ENCODE measurements at places on chromosomes 4 and X.

- no peak for DNase-seq
Measured at GRCh38 chrX:40938423-40938822, 146.8 kb upstream of the USP9X start.

- no peak for DNase-seq
Measured at GRCh38 chrX:74779175-74779574, 146.1 kb downstream of the NEXMIF start.

DNA sequence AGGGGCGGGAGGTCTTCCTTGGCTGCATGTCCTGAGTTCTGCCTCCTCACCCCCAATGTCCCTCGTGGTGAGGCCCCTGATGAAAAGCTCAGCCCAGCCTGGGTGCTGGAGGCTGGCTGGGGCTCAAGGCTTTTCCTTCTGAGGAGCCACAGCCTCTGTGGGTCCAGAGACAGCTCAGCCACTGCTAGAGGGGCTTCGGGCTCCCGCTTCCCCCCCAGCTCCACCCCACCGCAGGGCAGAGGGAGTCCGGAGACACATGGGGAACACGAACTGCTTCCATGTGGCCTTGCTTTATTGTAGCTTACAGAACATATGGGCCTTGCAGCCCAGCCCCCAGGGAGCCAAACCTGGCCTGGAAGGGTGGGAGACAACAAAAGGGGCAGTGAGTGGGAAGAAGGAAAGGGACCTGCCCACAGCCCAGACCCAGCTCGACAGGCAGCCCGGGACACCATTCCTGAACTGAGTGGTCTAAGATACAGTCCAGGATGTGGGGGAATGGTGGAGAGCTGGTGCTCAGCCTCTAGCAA lies 89.9 kb upstream of the NKX1-1 start:
- DNase-seq, result no peak

DNA sequence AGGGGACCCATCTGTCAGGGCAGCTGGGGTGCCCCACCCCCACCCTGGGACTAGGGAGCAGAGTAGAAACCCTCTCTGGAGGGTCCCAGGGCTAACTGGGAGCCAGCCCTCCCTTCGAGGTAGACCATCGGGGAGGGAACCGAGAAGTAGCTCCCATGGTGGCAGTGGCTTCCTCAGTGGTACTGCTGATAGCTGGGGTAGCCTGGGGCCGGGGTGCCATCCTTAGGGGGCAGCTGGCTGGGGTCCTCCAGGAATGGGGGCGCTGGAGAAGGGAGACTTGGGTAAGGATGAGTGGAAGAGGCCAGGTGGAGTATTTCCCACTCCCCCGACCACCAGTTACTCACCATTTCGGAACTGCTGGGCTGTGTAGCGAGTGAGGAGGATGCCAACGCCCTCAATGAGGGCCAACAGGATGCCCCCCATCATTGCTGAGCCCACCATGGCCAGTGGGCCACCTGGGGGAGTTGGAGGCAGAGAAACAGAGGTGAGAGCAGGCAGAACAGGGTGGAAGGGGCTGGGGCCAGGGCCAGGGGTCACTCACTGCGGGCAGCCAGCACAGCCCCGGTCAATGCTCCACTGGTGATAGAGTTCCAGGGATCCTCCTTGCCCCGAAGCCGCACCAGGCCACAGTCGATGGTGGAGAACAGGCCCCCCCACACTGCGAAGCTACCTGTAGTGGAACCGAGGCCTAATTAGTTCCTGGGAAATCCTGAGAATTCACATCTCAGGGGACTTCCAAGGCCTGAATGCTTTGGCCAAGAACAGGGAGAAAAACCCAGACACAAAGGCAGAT lies 3.8 kb downstream of the TIMM17B start:
- DNase-seq, result no peak

DNA sequence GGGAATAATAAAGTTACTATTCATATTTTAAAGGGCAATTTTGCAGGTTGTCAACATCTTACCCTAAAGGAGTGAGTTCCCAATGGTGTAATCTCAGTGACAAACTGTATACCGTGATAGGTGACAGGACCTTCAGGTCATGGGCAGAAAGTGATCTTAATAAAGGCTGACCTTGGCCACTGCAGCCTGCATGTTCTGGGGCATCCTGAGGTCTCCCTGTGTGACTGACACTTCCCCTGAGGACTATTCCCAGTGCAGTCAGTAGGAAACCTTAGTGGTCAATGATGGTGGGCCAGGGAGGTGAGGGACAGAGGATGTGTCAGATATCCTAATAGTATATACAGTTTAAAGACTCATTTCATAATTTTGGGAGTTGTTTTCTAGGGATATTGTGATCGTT lies 137.2 kb downstream of the SHROOM3 start:
- DNase-seq, result no peak

- DNase-seq, result no peak
Measured at GRCh38 chr4:98610926-98611676, 47.3 kb downstream of the TSPAN5 start.

DNA sequence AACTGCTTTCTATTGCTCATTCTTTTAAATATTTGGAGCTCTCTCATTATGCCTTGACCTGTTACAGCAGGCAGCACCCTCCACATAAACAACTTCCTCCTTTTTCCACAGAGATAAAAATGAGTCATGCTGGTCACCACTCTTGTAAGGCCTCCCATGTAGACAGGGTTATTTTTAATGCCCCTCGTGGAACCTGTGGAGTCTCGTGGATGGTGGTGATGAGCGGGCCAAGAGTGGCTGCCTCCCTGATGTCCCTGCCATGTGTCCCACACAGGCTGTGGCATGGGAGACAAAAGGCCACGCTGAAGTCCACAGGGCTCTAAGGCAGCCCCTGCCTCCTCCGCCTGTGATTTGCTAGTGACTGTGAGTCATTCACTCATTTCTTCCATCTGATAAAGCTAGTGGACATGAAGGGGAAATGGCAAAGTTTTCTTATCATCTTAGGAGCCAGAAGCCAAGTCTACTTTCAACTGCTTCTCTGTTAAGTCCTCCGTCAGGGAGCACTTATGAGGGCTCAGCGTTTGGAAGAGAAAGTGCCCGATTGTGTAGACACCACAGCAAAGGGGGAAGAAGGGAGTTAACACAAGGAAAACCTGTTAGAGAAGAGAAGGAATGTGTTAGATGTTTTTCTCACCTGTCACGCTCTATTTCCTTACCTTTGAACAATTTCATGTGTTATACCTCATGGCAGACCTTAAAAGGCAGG lies 121.6 kb upstream of the FAT1 start:
- peak; percentile 39 for DNase-seq
